Activated CD4-positive, alpha-beta T cell treated with anti-CD3 and anti-CD28 coated beads, Interleukin-2, amount 50 U/mL, for 48 hours (primary cell): ENCODE measurements at places on chromosomes 16 and 17.

GRCh38 chr16:28205117-28205899, 6.5 kb downstream of the XPO6 start:
- no peak for DNase-seq

DNA sequence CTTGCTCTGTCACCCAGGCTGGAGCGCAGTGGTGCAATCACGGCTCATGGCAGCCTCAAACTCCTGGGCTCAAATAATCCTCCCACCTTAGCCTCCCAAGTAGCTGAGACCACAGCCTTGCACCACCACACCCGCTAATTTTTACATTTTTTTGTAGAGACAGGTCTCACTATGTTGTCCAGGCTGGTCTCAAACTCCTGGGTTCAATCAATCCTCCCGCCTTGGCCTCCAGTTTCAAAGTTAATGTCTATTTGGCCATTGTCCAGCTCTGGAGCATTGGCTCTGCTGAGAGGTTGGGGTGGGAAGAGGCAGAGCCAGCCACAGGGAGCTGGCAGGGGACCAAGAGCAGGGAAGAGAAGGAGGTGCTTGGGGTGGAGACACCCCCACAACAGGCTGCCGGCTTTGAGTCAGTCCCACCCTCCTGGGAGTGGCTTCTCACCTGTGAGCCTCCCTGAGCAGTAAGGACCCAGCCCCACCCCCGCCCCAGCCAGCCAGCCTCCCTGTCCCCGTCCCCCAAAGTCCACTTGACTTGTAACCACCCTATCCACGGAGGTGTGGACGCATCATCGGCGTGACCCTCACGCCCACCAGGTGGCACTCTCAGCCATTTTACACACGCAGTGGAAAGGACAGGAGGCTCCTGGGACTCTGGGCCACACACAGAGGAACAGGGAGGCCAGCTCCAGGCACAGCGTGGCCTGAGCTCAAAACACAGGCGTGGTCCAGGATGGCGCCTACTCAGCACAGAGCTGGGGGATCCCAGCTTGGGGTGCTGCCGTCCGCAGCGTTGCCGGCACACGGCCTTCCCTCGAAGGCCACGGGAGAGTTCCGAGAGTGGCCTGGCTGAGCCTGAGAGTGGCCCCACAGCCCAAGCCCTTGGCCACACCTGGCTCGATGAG, 22.8 kb upstream of the PVALEF start:
- DNase-seq: peak; percentile 78

DNA sequence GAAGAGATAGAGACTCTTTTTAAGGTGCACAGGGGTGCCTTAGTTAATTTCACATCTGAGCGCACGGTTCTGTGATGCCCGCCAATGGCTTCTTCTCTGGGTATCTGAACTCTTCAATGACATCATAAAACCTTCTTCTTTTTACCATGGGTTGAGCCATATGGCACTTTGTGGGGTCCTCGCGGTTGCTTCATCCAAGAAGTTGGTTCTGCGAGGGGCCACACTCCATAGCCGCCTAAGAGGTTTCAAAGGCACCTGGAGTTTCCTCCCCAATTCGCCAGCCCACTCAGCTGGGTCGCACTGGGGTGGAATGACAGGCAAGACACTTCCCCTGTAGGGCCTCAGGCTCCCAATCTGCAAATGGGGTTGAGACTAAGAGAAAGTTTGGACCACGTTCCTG, 10.4 kb upstream of the MT4 start:
- no peak for DNase-seq

GRCh38 chr17:36645422-36645821, 44.0 kb downstream of the MRM1 start:
- no peak for DNase-seq

DNA sequence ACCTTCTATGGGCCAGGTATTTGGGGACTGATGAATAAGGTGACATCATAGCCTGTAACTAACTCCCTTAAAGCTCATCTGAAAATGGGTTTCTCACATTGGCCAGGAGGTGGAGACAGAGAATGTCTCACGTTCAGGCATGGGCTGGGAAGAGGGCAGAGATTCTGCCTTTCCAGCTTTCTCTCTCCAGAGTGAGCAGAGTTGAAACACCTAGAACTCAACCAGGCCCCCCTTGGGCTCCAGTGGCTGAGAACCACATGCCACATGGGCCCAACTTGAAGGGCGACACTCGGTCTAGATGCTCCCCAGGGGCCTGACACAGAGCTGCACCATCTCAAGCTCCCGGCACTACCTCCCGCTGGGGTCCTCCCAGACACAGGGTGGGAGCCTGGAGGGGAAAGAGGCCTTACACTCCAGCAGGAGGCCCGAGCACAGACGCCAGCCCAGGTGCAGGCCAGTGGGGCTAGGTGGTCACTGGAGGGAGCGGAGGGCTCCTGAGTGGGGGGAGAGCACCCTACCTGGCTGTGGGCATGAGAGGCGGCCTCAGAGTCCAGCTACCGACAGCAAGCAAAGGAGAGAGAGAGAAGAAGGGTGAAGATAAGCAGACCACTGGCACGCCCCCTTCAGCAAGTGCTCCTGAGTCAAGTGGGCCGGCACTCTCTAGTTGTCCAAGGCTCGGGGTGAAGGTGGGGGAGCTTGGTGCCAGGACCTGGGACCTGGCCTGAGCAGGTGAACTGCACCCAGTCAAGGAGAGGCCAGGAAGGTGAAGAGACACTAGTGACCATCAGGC, 55.9 kb downstream of the MYO18A start:
- DNase-seq: no peak

- no peak for DNase-seq
Measured at GRCh38 chr17:19344311-19345066, 18.0 kb downstream of the B9D1 start.

- peak; percentile 77 for DNase-seq
Measured at GRCh38 chr17:74738051-74738996, 1.3 kb downstream of the RAB37 start.

- DNase-seq: peak; percentile 45
Measured at GRCh38 chr16:30065943-30066760, 592 bp downstream of the ALDOA start.

DNA sequence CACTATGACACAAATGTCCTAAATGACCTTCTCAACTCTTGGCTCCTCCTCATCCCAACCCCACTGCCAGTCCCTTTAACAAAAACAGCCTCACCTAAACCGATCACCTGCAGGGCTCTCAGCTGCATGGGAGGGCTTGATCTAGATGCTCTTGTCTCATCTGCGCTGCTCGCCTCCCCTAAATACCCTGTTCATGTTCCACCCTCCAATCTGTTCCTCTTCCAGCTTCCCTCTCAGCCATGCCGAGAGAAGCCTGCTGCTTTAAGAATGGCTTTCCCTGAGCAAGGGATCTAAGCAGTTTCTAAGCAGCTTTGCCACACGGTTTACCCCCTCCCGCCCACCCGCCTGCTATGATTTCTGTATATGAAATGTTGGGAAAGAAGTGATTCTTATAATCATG, 23.7 kb downstream of the PIPOX start:
- DNase-seq: no peak
